Occipital lobe (tissue), 3 donors: ENCODE measurements at places on chromosomes 5 and 9. TPM values are rescaled to one million over a fixed set of nuclear protein-coding genes. Genes with fewer than 3 reads are reported as not detected.

DNA sequence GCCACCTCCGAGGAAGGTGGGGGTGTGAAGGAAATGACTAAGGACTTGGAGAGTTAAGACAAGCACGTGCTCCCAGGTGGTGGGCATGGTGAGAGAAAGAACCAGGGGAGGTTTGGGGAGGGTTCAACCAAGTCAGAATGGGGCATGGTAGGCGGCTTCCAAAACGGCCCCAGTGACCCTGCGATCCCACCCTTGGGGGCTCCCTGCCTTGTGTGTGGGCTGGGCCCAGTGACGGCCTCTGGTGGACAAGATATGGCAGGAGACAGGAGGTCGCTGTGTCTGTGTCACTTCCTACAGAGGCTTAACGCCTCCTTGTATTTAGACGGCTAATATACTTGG is 51.3 kb upstream of the IRX4 start:
- no peak for DNase-seq

- DNase-seq = peak; percentile 4
Measured at GRCh38 chr5:37071901-37072581, 177.1 kb downstream of the CPLANE1 start.

- no peak for DNase-seq
Measured at GRCh38 chr9:132539096-132539495, 43.3 kb upstream of the BARHL1 start.

The SNCAIP gene
- total RNA-seq = 48.2 TPM

The KLF4 gene
- 1.9 TPM for total RNA-seq

The CD274 gene
- 0.62 TPM for total RNA-seq
